ENCODE measurements at places on chromosomes 3 and 15.
A peak's percentile ranks its signal among the peaks of the same experiment; 100 is the strongest.

- no peak for DNase-seq
Measured at GRCh38 chr3:71152892-71153265, 430.6 kb downstream of the FOXP1 start.

GRCh38 chr15:46293550-46293949 lies 658.7 kb downstream of the SQOR start:
- no peak for DNase-seq

DNA sequence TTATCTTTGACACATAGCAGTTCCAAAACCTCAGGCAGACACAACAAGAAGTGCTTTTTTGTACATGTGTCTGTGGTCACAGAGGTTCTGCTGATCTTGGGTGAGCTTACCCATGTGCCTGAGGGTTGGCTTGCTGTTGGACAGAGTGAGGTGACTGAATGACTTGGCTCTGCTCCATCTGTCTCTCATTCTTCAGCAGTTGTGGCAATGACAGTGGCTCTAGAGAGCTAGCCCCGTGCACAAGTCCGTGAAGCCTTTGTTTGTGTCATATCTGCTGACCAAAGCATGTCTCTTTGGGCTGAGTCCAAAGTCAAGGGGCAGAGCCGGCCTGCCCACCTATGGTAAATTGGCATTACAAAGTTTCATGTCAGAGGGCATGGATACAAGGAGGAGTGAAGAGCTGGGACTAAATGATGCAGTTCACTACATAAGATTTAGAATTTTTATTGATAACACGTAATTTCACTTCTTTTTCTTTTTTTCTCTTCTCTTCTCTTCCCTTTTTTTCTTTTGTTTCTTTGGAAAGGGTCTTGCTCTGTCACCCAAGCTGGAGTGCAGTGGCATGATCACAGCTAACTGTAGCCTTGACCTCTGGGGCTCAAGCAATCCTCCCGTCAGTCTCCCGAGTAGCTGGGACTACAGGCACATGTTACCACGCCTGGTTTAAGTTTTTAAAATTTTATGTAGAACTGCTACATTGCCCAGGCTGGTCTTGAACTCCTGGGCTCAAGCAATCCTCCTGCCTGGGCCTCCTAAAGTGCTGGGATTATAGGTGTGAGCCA lies 77.9 kb downstream of the ITPR1 start:
- no peak for DNase-seq

GRCh38 chr15:43085921-43086320 lies 19.9 kb downstream of the UBR1 start:
- no peak for DNase-seq

DNA sequence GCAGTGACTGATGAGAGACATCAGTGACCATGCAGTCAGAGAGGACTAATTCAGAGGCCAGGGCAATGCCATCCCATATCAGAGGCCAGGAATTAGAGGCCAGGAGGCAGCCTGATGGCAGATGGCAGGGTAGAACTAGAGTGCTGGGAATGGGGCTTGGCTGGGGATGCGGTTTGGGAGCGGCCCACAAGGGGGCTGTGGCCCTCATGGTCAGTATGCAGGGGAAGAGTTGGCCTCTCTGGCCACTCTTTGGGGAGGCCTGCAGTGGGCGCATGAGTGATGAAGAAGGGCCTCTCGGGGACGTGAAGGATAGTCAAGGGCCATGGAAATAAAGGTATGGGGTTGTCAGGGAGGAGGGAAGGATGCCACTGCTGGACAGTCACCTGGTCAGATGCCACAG lies 101.7 kb downstream of the EEFSEC start:
- no peak for DNase-seq

GRCh38 chr15:47987461-47987860 lies 133.3 kb upstream of the SLC24A5 start:
- DNase-seq: no peak

DNA sequence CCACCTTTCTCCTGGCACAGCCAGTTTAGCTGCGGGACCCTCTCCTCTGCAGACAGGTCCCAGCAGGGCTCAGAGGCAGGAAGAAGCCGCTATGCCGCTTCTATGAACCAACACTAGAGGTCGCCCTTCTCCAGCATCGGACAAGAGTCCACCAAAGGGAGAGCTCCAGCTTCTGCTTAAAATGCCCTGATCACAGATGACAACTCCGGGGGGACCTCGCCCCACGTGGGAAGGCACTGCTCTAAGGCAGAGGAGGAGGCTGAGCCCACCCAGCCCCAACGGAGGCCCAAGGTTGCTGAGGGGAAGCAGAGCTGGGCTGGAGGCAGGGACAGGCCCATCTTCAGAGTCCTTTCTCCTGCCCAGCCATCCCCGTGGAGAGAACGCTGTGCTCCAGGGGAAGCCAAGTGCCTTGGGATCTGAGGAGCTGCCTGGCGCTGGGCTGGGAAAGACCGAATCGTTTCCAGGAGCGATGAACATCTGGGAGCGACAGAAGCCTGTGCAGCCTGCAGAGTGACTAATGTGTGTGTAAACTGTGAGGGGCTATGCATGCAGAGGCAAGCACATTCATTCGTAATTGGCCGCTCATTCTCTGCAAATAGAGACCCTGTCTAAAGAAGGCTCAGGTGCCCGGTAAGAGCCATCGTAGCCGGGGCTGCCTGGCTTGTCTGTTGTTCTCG lies 43.5 kb upstream of the BDH1 start:
- peak; percentile 72 for DNase-seq

GRCh38 chr15:86743283-86743903 lies 663.7 kb downstream of the AGBL1 start:
- DNase-seq: peak; percentile 48

GRCh38 chr3:53824795-53825194 lies 21.4 kb downstream of the CHDH start:
- no peak for DNase-seq

DNA sequence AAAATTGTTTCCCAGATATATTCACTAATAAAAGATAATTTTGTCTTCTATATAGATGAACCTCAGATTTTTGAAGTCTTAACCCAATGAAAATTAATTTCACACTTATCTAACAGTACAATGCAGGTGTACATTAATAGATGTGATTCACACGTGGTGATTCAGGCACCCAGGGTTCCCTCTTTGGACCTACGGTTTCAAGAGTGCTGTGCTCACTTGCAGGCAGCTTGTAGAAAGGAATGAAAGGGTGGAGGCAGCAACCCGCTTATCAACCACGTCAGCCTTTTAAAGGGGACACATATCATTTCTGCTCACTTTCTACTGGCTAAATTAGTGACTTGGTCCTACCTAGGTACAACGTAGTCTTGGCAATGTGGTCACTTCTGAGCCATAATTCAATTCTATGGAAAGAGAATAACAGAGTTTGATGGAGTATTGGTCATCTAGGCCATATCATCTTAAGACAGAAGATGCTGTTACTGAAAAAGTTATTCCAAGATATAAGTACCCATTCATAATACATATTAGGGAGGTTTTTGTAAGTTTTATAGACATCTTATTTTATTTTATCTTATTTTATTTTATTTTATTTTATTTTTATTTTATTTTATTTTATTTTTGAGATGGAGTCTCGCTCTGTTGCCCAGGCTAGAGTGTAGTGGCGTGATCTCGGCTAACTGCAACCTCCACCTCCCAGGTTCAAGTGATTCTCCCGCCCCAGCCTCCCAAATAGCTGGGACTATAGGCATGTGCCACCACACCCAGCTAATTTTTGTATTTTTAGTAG lies 37.9 kb downstream of the ACP3 start:
- no peak for DNase-seq

GRCh38 chr3:180624714-180625113 lies 22.8 kb downstream of the TTC14 start:
- no peak for DNase-seq

- no peak for DNase-seq
Measured at GRCh38 chr3:109728861-109729494, 391.6 kb upstream of the DPPA4 start.

- no peak for DNase-seq
Measured at GRCh38 chr3:98580401-98581386, 12.7 kb downstream of the CPOX start.

- DNase-seq: no peak
Measured at GRCh38 chr3:115825046-115825445, 201.7 kb downstream of the GAP43 start.

- DNase-seq: no peak
Measured at GRCh38 chr3:3071136-3071535, 39.0 kb downstream of the IL5RA start.

- DNase-seq: peak; percentile 94
Measured at GRCh38 chr15:75639709-75640482, at the start of gene IMP3. IMP3 (minus strand) TSS chr15:75640224; CDS start chr15:75640168, 56 bp downstream.

All from activated naive CD4-positive, alpha-beta T cell treated with anti-CD3 and anti-CD28 coated beads, Interleukin-2, amount 50 U/mL, for 16 hours (primary cell).